ENCODE measurements at places on chromosomes 7 and 10.

DNA sequence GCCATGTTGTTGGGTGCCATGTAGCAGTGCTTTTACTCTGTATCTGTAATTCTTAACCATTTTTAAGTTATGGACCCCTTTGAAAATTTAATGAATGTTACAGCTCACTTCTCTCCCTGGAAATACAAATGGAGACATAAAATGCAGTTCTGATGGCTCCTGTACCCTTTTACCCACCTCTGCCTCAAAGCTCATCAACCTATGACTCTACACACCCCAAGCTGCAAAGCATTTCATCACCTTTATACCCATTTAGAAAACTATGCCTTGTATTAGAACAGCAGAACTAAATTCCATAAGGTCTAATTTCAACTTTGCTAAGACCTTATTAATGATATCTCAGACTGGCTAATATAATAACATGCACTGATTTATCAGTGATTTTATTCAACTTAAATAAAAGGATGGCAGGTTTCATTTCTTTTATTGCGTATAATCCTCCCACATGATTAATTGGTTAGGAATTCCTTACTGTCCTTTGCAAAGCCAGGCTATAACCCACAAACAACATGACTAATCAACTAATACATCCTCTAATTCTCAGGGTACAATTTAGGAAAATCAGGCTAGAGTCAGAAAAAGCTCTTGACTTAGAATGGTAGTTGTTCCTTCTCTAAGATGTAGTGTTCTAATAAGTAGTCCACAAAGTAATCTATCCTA lies 68.1 kb downstream of the CPEB3 start:
- no peak for DNase-seq

DNA sequence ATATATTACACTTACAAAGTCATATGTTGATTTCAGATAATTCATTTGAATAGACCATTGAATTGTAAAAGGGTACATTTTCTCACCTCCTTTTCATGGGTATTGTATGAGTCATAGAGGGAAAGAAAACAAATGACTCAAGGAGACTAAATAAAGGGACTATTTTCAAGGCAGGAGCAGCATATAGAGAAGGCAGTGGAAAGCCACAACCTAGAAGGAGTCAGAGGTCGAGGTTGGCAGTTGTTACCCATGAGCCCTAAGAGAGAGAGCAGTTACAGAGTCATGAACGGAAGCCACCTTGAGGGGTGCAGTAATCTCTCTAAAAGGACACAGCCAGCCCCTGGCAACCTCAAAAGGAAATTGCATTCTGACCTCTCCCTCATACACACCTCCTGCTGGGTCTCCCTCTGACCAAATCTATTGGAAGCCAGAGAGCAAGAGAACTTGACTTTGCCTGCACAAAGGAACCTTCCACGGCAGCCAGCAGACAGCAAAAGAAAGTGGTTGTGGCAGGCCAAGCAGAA lies 137.9 kb downstream of the GRM8 start:
- DNase-seq, result no peak

DNA sequence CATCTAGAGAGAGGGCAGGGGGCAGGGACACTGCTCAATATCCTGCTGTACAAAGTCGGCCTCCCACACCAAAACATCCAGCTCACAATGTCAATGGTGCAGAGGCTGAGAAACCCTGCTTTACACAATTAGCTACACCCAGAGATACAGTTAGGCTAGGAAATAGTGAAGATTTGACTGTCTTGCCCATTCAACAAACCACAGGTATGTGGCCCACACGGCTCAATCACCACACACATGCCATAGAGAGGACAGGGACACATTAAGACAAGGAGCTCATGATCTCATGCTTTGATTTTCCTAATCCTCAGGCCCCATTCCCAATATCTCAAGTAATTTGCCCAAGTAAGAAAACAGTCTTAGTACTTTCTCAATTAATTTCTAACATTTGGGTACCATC lies 110.4 kb downstream of the OSBPL3 start:
- no peak for DNase-seq

DNA sequence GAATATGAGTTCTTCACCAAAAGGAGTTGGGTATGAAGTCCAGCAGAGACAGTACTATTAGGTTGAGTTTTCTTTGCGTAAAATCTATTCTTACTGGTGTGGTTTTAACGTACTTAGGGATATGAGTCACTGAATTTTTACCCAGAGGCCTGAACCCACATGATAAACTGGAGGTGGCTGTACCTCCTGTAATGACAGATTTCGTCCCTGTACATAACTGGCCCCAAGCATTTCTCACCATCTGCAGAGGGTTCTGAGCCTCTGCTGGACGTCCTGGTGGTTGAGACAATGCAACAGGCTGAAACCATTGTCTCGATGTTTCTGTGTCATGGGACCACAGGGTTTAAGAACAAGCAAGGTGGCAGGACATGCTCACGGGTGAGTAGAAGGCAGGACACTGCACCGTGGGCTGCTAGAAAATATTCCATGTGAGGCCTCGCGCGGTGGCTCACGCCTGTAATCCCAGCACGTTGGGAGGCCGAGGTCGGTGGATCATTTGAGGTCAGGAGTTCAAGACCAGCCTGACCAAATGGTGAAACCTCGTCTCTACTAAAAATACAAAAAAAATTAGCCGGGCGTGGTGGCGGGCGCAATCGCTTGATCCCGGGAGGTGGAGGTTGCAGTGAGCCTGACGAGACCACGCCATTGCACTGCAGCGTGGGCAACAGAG lies 233.9 kb downstream of the DNAJB6 start:
- no peak for DNase-seq

GRCh38 chr10:108905821-108906220 lies 1017.5 kb downstream of the XPNPEP1 start:
- no peak for DNase-seq

DNA sequence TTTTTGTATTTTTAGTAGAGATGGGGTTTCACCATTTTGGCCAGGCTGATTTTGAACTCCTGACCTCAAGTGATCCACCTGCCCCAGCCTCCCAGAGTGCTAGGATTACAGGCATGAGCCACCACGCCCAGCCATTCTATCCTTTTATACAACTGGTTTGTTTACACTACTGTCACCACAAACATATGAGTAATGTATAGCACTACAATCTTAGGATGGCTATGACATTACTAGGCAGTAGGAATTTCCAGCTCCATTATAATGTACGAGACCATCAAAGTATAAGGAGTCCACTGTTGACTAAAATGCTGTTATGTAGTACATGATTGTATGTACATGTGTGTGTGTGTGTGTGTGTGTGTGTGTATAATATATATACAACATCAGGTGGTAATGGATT lies 1126.1 kb upstream of the LRRN3 start:
- no peak for DNase-seq

DNA sequence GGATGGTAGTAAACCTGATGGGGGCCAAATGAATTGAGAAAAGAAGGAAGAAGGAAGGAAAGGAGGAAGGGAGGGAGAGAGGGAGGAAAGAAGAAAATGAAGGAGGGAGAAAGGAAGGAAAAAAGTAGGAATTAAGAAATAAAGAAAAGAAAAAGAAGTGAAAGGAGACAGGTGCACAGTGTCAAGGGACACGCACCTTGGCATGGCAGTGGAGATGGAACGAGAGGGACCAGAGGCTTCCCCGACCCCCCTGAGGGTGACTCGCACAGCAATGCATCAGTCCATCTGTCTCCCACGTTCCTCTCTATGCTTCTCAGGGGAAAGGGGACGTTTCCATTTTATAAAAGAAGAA lies 199.6 kb downstream of the CXCL12 start:
- DNase-seq, result no peak

GRCh38 chr10:72524489-72524888 lies 101.4 kb downstream of the MICU1 start:
- no peak for DNase-seq

DNA sequence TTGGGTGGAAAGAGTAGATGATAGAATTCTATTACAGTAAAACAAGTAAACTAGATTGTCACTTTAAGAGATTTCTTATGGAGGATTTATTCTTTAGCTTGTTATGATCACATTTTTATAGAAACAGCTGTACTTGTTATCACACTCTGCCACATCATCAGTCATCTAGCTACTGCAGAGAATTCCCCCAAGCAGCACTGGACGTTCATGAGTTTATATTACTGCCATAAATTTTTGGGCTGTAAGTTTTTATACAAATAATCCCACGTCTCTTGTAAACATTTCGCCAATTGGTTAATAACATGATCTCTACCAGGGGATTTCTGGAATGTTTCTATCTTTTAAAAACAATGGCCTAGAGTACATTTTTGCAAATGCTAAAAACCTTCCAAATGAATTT lies 238.8 kb downstream of the POLR1F start:
- DNase-seq, result no peak

DNA sequence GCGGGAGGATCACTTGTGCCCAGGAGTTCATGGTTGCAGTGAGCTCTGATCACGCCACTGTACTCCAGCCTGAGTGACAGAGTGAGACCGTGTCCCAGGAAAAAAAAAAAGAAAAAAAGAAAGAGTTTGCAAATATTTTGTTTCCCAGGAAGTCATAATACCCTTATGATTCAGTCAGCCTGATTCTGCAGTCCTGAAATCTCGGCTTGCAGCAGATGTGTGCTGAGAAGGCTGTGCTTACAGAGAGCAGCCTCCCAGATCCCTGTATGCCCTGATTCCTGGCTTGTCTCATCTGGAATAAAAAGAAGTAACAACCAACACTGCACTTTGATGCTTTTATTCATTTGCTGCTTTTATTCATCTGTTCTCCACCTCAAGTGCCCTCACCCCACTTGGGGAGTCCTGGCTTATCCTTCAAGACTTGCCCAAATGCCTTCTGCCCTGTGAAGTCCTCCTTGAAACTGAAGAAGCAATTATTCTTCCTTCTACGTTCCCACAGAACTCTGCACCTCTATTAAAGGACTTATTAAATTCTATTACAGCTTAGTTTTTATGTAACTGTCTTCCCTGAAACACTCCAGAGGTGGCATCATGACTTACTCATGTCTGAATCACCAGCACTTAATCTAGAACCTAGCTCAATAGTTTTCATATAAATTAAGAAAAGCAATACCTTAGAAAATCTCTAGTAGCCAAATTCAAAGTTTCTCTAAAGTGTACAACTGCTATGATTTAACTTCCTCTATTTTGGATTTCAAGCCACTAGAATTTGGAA lies 27.7 kb upstream of the BPGM start:
- no peak for DNase-seq

GRCh38 chr10:72846238-72846637 lies 47.3 kb upstream of the OIT3 start:
- DNase-seq, result no peak

- DNase-seq, result no peak
These were observed 96.0 kb downstream of the GSAP start for GRCh38 chr7:77320137-77320536.

DNA sequence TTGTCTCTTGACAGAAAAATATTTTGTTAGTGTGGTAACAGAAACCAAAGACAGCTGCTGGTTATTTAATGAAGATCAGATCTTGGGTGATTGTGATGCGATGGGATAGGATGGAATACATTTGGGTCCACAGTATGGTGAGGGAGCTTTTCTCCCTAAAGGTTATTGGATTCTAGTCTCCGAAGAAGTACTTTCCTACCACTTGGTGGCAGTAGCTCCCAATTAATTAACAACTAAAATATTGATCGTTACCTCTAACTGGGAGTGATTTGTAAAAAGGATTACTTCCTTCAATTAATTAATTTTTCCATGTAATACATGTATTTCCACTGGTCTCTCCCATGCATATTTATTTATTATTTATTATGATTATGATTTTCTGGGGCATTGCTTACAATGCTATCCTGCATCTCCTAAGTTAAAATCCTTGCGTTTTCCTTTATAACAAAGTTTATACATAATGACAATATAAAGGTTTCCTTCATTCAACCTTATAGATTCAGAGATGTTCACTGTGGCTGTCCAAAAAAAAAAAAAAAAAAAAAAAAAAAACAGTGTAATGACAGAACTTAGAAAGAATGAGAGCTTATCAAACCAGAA lies 25.6 kb downstream of the TMEM196 start:
- peak; percentile 29 for DNase-seq

DNA sequence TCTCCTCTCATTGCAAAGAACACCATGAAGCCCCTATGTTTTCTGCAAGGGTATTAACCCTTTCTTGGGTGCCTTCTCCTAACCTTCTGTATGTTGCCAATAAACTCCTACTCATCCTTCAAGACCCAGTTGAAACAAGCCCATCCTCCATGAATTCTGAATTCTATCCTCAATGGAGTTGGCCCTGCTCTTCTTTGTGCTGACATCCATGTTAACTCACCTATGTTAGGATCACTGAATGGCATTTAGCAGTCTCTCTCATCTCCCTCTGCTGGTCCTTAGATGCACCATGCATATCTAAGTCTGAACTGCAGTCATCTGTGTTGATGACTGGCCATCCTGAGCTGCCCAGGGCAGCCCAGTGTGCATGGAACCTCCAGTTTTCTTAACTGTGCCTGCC lies 129.8 kb downstream of the BUB3 start:
- DNase-seq, result no peak

DNA sequence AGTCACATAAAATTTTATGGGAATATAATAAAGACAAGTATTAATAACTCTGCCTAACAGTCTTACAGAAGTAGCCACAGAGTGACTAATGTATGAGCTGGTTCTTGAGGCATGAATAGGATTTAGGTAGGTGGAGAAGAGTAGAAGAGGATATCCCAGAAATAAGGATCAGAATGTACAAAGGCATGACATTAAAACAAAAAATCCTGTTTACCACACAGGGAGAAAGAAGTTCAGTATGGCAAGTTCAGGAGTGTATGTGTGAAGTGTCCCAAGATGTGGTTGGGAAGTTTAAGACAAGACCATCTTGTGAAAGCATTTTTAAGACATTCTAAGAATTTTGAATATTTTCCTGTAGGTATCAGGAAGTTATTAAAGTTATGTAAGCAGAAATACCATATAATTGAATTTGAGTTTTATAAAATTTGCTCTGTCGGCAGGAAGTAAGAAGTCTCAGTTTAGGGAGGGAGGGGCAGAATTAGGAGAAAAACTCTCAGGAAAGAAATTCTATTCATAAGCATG lies 64.7 kb upstream of the CAV2 start:
- DNase-seq, result no peak

- DNase-seq, result no peak
These were observed 20.8 kb downstream of the VSIR start for GRCh38 chr10:71752391-71753090.

DNA sequence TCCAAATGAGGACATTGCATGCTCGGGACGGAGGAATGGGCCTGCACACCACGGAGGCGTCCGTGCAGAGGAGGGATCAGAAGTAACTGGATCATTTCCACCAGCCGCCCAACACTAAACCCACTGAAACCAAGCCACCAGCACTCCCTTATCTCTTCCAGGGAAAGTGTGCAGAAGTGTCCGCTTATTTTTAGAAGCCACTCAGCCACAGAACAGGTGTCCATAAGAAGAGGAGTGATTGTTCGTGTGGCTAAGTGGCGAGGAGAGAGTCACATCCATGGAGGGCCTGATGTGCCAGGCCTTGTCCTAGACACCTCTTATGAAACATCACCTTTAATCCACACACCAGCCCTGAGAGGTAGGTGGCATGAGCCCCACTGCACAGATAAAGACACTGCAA lies 407.9 kb upstream of the NPVF start:
- no peak for DNase-seq

DNA sequence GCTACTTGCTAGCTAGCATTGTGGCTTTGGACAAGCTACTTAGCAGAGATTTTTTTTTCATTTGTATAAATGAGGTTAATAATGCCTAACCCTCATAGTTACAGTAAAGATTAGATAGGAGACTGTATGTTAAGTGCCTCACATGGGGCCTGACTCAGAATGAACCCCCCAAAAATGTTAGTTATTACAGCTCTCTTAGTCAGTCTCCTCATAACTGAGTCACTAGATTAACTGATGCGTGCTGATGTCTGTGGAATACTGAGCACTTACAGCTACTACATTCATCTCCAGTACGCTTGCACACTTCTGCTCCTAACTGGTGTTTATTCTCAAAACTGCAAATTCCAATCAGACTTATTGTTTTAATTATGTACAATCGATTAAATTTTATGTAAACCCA lies 315.3 kb downstream of the SNX13 start:
- DNase-seq, result no peak

All from RPMI8226 (cell line).